Activated naive CD8-positive, alpha-beta T cell treated with anti-CD3 and anti-CD28 coated beads, Interleukin-2, amount 10 ng/mL, durations not matched to agents 7 days and 5 days (primary cell): ENCODE measurements at places on chromosomes 2 and 18.

DNA sequence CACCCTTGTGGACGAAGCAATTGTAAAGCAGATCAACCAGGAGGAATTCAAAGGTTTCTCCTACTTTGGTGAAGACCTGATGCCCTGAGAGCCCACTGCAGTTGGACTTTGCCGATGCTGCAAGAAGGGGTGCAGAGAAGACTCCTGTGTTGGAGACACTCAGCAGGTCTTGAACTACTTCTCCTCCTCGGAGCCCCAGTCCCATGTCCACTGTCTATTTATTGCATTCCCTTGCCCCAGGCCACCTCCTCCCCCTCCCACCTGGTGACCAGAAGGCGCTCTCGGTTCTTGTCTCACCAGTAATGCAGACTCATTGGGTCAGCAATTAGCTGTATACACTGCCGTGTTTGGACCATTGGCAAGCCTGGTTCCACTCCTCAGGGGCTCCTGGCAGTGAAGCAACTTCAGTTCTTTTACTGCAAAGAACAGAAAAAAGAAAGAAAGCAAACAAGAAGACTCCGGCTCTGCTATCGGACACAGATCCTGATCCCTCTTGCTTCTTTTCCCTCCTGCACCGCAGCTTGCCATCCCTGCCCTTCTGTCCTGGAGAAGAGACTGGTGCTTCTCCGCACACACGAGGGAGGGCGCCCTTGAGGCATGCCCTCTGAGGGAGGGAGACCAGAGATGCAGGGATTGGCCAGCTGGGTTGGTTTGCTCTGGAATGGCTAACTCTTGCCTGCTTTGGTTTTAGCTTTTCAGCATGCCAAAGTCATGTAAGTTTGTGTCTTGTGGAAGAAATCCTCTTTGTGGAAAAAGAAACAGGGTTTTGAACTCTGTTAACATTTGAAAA is 112.2 kb upstream of the EPAS1 start:
- no peak for DNase-seq

GRCh38 chr2:181955010-181955409 is 30.6 kb upstream of the PPP1R1C start:
- DNase-seq: no peak

DNA sequence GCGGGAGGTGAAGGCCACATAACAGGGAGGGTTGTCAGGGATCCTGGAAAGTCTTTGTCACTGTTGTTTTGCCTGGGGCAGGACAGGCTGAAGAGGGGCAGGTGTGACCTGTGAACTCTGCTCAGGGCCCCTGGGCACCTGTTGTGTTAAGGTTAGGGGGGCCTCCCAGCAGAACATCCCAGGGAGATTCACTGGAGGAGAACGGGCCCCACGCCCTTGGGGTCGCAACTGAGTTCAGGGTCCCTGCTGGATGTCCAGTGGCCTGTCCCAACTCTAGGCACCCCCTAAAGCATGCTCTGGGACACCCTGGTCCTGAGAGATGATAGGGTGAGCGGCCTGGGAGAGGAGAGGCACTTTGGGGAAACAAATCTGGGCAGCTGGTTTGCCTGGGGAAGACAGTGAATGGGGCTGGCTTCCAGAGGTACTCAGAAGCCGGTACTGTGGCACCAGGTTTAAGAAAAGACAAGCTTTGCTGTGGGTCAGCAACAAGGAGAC is 22.9 kb downstream of the GPR35 start:
- no peak for DNase-seq

- DNase-seq: no peak
Observed at GRCh38 chr18:57655740-57656139, 34.1 kb upstream of the NARS1 start.

DNA sequence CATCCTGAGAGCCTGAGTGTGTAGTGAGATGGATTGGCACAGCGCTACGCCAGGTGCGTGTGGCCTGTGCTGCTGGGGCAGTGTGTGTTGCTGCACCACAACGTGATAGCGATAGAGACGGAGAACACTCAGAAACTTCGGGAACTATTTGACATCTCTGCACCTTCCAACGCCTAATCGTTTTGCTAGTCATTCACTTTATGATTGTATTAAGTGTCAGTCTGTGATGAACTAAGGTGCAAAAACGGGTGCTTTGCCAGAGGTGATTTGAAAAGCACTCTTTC is 26.0 kb upstream of the IGFBP2 start:
- no peak for DNase-seq

- DNase-seq: no peak
Observed at GRCh38 chr2:235674146-235674545, 180.3 kb downstream of the AGAP1 start.

DNA sequence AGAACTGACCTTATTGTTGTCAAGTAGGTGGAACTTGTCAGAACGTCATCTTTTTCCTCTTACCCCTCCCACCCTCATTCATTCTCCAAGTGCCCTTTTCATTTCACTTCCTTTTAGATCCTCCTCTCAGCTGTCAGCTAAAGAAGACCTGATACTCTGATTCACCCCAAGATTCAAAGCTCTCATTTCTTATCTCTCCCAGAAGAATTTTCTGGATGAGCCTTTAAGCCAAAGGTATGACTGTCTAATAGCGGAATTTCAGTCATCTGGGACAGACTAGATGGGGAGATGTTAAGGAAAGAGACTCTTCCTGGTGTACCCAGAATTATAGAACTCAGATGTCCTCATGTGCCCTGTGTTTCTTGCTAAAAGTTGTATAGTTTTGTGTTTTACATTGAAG is 53.9 kb downstream of the TCF7L1 start:
- no peak for DNase-seq

GRCh38 chr2:25982273-25982967 is at the start of gene KIF3C:
Gene KIF3C, minus strand, starts transcription at chr2:25982497. Its CDS starts 580 bp downstream, at chr2:25981917.
- peak; percentile 82 for DNase-seq

DNA sequence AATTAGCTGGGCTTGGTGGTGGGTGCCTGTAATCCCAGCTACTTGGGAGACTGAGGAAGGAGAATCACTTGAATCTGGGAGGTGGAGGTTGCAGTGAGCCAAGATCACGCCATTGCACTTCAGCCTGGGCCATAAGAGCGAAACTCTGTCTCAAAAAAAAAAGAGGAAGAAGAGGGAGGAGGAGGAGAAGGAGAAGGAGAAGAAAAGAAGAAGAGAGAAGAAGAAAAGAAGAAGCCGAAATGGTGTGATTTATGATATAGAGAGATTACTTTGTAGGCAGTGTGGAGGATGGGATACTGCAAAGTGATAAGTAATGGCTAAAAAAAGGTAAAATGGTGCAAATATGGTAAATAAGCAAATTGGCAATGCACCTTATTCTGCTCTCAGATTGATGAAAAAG is 25.1 kb downstream of the THNSL2 start:
- DNase-seq: no peak

DNA sequence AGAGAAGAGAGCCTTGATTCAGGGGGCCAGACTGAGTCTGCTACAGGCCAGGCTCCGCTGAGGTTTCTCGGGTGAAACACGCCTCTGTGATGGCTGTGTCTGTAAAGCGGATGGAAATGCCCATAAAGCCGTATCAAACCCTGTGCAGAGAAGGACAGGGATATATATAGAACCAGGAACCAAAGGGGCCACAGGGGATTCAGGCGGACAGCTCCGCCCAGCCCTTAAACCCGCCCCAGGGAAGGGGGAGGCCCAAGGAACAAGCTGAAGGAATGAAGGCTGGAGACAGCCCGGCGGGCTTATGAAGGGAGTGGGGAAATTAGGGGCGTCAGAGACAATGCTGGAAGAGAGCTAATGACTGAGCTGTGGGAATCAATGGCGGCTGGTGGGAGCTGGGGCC is 42.1 kb downstream of the NHEJ1 start:
- no peak for DNase-seq

GRCh38 chr18:53984021-53984420 is 240.4 kb downstream of the MBD2 start:
- DNase-seq: no peak

DNA sequence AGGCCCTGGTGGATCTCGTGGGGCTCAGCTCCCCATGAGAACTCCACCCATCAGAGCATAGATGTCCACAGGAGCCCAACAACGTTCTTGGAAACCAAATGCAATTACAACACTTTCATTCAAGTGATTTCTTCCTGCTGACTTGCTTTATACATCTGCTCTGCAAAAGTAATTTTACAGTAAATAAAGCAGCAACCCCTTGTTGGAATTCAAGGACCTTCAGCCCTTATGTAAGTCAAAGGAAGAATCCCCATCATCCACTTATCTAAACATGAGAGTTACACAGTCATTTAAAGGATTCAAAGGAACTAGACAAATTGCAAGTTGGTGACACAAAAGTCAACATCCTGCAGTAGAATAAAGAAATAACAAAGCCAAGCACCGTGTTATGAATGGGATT is 17.1 kb upstream of the ANTXR1 start:
- no peak for DNase-seq

DNA sequence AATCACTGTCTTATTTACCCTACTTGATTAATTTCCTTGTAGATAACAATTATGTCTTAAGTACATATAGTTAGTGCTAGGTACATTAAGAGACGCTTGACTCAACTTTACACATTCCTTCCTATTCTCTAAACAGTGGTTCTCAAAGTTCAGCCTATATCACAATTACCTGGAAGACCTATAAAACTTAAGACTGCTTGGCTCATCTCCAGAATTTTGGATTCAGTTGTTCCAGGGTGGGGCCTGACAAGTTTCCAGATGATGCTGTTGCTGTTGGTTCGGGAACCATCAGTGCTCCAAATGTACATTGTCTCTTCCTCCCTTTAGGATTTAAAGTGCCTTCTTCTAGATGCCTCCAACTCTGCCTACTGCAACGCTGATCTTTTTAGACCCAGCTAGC is 4.0 kb downstream of the PPP3R1 start:
- DNase-seq: no peak

DNA sequence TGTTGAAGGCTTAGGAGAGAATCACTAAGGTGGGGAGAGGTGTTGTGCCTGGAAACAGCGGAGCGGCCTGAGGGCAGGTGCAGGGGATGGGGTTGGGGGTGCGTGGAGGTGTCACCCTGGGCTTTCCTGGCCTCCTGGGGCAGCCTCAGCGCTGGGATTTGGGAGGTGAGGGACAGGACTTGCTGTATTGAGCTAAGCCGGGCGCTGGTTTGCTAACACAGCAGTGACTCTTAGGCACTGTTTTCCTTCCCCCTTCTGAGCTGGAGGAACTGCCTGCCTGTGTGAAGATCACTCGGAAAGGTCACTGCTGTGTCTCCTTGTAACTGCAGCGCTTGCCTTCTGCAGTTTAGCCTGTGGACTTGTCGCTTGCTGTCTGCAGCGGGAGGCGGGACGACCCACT is 21.2 kb downstream of the PRELID3A start:
- DNase-seq: no peak

DNA sequence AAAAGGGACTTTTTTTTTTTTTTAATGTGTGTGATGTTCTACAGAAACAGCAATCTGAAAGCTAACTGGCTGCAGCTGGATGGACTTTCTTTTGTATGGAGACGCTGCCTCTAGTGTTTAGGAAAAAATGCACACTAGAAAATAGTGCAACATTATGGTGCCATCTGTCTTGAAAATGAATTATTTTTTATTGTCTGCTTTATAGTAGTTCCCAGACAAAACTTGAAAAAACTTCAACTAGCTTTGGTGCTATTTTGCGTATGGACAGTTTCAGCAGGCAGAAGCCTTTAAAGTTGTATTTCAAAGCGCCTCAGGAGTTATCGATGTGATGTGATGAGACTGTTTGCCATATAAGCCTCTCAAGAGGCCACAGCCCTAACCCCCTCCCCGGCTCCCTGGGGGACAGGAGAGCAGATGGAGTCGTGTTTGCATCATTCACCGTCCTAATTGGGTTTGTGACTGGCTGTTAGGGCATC is 86.9 kb downstream of the LTBP1 start:
- no peak for DNase-seq

- no peak for DNase-seq
Observed at GRCh38 chr2:88696611-88697010, 5.1 kb downstream of the RPIA start.

- DNase-seq: no peak
Observed at GRCh38 chr2:142325870-142326269, 195.1 kb upstream of the LRP1B start.

- no peak for DNase-seq
Observed at GRCh38 chr2:69046221-69046662, 33.3 kb downstream of the ANTXR1 start.

DNA sequence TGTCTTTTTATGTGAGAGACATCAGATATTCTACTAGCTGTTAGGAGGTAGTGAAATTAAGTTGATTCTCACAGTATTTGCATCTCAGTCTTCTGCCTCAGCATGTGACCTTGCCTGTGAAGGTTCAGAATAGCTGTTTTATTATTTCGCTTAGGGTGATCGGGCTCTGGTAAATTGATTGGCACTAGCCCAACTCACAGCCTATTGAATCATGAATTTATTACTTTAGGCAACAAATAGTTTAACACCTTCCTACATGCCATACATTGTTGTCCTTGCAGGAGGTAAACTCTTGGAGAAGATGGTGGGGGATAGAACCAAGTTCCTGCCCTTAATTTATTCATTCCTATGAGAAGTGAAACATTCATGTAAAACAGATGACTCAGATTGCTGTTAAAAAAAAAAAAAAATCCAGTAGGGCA is 101.9 kb downstream of the GPD2 start:
- no peak for DNase-seq

- DNase-seq: no peak
Observed at GRCh38 chr2:112073875-112074274, 18.8 kb downstream of the TMEM87B start.

DNA sequence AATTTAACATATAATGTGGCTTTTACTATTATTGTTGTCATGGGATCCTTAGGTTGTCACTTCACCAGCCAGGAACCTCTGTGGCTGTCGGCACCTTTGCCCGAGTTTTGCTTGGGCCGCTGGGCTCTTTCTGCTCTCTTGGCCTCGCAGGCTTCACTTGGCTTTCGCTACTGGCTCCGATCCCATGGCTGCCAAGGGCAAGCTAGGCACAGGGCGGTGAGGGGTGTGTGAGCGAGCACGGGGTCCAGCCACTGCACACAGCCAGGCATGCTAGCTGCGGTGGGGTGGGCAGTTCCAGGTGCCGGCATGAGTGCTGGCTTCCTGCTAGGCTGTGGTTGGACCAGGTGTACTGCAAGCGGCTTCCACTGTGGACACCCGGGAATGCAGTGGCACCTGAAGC is 23.4 kb upstream of the RAPGEF4 start:
- no peak for DNase-seq

DNA sequence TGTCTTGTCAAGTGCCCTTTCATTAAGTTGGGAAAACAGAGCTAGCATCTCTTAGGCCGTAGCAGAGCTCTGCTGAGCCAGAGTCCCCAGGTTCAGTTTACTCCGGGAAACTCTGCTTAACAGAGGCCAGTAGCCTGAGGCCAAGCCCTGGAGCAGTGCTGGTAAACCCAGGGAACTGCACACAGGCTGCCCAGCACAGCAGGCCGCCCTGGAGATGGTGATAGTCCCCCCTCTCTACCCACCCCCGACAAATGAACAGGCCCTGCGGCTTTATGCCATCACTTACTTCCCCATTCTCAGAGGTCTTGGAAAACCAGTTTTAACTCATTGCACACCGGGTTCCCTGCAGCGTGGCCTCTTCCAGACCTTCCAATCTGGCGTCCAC is 3.5 kb downstream of the CNNM4 start:
- DNase-seq: no peak
